NCI-H748 treated with DMSO at 0.1 percent for 48 hours (cell line): ENCODE measurements at places on chromosomes 4 and X.
A peak's percentile ranks its signal among the peaks of the same experiment; 100 is the strongest.

- no peak for DNase-seq
These were observed 8.6 kb upstream of the UBQLN2 start for GRCh38 chrX:56554870-56555269.

DNA sequence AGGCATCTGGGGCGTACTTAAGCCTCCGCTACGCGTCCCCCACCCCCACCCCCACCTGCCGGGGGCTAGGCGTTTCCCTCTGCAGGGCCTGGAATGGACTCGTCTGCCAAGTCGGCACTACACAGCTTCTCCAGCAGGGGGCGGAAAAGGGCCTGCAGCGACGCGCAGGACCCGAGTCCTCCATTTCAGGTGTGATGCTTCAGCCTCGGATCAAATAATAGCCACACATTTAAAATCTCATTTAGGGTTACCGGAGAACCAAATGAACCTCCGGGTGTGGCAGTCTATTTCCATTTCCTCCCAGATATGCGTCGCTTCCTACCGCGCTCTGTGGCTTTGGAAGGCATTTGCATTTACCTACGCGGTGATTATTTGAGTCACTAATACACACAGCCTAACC is 2.9 kb downstream of the PAK3 start:
- peak; percentile 43 for DNase-seq

- DNase-seq, result no peak
These were observed 38.0 kb downstream of the GPM6B start for GRCh38 chrX:13778916-13779315.

DNA sequence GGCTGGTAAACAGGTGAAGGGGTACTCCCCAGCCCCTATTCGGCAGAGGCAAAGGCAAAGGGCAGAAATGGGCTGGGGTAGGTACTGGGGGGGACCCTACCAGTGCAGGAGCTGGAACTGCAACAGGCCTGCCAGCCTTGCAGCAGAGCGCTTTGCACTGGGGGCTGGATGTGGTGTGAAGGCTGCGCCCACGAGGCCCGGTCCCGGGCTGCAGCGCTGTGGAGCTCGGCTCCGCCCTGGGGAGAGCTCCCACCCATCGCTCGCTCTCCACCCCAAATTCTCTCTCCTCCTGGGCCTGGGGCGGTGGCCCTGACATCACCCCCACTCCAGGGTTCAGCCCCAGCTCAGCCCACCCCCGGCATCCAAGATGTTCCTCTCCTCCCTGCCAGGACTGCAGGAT is 24.2 kb downstream of the IQSEC2 start:
- DNase-seq, result no peak

GRCh38 chr4:70902577-70903290 is 565 bp downstream of the MOB1B start:
- no peak for DNase-seq

DNA sequence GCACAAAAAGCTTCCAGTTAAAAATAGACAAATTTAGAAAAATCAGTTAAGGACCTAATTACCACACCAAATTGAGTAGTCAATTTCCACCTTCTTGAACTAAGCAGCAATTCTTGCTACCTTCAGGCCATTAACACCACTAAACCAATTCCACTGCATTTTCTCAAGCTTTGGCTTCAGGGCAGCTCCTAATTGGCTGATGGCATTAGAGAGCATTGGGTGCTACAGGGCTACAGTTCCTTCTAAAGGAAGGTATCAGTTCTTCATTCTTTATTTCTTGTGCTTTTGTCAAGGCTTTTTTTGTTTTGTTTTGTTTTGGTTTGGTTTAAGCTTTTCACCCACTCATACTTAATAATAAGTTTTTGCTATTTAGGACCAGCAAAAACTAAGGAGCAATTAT is 90.2 kb upstream of the FAM241A start:
- no peak for DNase-seq

DNA sequence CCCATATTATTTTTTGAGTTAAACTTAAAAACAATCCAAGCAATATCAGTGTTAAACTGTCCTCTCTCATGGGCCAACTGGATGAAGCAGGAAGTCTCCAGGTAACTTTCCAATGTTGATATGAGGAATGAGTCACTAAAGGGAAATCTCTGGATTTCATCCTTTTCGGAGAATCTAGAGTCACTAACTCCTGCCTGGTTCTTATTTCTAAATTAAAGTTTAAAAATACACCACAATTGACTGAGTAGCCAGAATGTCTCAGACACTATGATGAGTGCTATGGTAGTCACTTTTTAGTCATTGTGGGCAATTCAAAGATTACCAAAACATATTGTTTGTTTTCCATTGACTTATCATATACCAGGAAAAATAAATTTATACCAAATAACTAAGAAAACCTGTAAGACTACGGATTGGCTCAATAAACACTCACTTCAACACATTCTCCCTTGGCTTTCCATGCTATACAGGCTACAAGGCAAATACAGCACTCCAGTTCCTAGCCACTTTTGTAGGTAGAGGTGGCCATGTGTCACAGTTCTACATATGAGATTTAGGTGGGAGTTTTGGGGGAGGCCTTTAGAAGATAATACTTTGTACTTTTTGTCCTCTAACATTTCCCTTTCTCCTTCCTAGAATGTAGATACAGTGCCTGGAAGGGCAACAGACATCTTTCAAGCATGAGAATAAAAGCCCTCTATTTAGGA is 8.6 kb downstream of the SLC9B2 start:
- DNase-seq, result no peak

GRCh38 chr4:1002131-1002630 is 9.0 kb upstream of the SLC26A1 start:
- no peak for DNase-seq

DNA sequence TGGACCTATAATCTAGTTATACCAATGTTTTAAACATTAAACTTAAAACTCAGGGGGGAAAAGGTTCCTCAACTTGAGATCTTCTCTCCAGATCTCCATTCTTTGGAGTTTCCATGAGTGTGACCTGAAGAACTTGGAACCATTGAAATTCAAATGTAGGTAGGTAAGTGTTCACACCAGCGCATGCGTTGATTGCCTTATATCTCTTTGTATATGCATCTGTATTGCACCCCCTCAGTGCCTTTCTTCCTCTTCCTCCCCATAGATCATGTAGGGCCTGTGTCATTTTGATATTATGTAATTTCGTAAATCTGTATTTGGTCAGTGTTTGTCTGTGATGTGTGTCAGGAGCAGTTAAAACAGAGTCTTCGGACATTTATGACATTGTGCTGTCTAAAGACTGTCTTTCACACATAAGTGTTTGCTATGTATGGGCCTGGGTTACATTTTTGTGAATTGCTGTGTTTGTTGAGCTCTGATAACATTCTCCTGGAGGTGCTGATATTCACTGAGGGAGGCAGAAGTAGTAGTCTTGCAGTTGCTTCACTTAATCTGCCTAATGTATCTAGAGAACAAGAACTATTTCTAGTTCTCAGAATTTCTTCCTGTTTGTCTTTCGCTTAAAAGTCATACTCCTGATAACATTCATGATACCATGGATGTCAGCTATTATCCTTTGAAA is 126.3 kb downstream of the RAP1GDS1 start:
- no peak for DNase-seq

GRCh38 chrX:11478911-11479310 is 185.7 kb downstream of the AMELX start:
- no peak for DNase-seq

- no peak for DNase-seq
These were observed 3.4 kb downstream of the UGT2A1 start for GRCh38 chr4:69649629-69650028.

DNA sequence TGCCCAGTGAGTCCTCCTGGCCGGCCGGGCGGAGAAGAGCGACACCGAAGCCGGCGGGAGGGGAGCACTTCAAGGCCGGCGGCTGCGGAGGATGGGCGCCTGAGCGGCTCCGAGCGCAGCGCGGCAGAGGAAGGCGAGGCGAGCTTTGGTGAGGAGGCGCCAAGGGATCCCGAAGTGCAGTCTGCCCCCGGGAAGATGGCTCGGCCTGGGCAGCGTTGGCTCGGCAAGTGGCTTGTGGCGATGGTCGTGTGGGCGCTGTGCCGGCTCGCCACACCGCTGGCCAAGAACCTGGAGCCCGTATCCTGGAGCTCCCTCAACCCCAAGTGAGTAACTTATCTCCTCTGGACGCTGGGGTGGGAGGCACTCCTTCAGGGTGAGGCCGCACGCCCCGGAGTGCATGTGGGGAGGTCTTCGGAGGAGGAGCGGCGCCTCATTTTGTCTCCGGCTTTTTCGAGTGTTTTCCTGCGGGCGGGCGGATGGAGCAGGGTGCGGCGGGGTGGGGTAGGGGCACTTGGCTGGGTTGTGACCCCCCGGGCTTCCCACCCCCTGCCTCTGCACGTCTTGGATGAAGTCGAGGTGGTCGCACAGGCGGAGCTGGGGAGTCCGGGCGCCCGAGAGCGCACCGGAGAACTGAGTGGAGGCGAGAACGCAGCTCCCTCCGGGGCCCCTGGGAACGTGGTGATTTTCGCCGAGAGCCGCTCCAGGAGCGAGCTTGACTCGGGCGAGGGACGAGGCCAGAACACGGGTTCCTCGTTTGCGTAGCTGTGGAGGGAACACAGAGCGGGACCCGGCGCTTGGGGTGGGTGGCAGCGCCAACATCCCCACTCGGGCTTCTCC is 979 bp downstream of the EFNB1 start:
- DNase-seq, result no peak

GRCh38 chr4:82893942-82894341 is 3.0 kb upstream of the SEC31A start:
- DNase-seq, result no peak
